ENCODE measurements at places on chromosomes 7 and 10.

GRCh38 chr7:115047958-115048720 lies 126.2 kb downstream of the MDFIC start:
- DNase-seq, result no peak

GRCh38 chr7:156179872-156180390 lies 367.7 kb upstream of the SHH start:
- no peak for DNase-seq

- DNase-seq, result no peak
Observed at GRCh38 chr7:133053321-133053891, 28.5 kb downstream of the CHCHD3 start.

DNA sequence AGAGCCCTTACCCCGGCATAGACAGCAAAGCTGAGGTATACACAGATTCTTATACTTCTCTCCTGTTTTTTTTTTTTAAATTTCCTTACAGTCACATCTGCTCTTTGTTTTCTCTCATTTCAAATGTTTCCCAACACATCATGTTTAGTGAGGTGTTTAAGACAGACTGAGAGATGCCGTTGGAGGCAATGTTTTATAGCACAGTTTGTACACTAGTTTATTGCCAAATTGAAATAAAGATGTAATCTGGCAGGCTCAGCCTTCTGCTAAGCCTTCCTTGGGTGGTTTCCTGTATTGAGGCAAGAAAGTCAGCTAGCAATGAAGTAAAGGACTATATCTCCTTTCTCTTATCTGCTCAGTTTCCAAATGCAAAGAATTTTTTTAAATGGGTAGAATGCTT lies 393.4 kb downstream of the SORCS1 start:
- no peak for DNase-seq

DNA sequence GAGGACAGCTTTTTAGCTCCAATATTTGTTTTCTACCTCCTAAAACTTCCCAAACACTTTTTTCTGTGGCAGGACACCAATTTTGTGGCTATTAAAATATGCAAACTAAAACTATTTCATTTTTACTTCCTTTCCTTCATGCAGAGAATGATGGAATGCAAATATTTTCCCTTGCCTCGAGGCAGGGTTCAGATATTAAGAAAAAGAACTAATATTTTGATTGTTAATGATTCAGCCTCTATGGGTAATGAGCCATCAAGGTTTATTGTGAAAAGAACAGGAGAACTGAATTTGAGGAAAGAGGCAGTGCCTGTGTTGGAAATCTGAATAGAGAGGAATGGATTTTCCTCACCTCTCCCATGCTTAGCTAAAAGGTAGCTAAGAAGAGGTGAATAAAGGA lies 43.1 kb upstream of the CASD1 start:
- DNase-seq, result no peak

DNA sequence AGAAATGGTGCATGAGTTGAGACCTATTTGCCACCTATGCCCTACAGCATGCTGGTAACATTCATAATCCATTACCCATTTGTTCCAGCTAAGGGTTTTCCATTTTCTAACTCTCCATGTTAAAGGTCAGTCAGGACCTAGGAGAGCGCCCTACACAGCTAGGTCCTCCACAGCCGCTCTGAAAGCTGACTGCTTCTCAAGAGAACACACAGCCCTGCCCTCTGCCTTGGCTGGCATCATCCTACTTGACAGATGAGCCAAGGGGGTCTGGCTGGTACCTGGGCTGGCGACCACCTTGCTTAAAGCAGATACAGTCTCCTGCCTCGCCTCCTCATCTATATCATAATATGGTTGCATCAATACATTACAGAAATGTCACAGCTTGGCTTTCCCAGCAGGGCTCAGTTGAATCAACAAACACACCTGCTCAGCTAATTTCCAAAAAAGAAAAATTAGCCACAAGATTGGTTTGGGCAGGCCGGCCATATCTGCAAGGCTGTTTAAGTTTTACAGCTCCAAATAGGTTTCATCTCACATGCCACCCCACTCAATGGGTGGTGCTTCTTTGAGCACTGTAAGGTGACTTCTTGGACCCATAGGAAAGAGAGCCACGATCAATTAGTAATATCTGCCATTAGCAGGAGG lies 17.3 kb downstream of the TLL2 start:
- DNase-seq, result no peak

DNA sequence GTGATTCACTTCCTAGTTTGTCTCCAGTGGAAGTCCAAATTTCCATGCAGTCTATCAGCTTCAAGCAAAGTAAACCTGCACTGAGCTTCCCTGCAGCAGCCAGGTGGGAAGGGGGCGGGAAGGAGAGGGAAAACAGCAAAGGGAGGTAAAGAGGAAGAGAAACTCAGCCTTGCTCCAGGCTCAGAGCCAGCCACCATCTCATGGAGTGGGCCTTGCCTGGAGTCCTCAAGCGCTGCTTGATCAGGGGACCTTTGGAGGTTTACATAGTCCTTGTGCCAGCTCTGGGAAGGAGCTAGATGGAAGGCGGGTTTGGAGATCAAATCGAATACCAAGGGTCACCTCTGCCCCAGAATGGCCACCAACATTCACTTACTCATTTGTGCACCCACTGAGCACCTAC lies 7.4 kb downstream of the CRTAC1 start:
- DNase-seq, result no peak

GRCh38 chr7:43485580-43485979 lies 97.3 kb upstream of the STK17A start:
- no peak for DNase-seq

- no peak for DNase-seq
Observed at GRCh38 chr10:98919899-98920298, 315.8 kb downstream of the HPSE2 start.

DNA sequence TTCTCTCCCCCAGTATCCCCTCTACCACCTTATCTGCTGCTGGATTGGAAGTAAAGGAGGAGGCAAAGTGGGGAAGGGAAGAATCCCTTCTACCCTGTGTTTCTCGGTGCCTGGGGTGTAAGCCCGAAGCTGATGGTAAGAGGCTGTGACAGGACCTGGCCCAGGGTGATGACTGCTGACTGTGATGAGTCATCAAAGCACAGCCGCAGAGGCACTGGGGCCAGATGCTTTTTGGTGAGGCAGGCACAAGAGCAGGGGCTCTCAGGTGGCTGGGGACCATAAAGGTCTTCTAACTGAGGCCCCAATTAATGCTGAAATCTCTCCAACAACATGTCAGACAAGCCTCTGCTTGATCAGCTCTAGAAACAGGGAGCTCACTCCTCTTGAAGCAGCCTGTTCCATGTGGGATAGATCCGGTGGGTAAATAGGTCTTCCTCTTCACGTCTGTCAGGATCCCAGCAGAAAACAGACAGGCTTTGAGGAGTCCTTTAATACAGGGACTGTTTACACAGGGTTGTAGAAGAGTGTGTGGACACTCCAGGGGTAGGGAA lies 86.1 kb upstream of the PCBD1 start:
- DNase-seq, result no peak

GRCh38 chr7:151818674-151819519 lies 58.0 kb downstream of the PRKAG2 start:
- DNase-seq, result no peak

Data from activated CD8-positive, alpha-beta memory T cell treated with anti-CD3 and anti-CD28 coated beads for 4 hours (primary cell).